ENCODE measurements at places on chromosomes 3 and 15.
A peak's percentile ranks its signal among the peaks of the same experiment; 100 is the strongest.

GRCh38 chr3:17749281-17749680 lies 6.8 kb upstream of the TBC1D5 start:
- DNase-seq: no peak

DNA sequence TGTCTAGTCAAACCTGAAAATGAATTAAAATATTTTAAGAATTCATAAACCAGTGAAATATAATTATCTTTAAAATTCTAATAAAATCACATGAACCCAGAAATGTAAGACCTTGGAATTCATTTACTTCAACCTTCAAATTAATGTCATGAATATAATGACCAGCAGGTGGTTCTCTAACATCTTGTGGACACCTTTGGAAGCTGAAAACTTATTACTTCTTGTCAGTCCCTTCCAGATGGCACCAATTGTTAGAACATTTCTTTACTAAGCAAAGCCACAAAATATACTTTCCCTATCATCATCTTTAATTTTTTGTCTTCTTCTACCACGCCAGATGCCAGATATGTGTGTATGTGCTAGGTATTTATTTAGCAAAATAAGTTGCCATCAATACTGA lies 240.0 kb downstream of the MBNL1 start:
- no peak for DNase-seq

- no peak for DNase-seq
Observed at GRCh38 chr15:25544076-25544475, 105.3 kb upstream of the UBE3A start.

- DNase-seq: no peak
Observed at GRCh38 chr3:6807967-6808588, 52.8 kb upstream of the GRM7 start.

DNA sequence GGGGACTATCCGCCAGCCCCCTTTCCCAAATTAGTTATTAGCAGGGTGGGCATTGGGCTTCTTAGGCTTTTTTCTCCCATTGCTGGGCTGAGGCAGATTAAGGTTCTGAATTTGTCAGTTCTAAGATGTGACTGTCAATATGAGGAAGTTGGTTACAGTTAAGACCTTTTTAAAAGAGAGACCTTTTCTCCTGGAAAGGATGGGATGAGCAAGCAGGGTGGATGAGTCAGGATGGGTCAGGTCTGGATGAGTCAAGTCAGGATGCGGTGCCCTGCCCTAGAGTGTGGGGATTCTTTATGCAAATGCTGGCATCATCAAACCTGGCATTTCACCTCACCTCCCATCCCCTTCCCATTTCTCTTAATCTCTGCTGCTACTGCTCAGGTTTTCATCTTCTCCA lies 1.9 kb downstream of the AEN start:
- DNase-seq: no peak

DNA sequence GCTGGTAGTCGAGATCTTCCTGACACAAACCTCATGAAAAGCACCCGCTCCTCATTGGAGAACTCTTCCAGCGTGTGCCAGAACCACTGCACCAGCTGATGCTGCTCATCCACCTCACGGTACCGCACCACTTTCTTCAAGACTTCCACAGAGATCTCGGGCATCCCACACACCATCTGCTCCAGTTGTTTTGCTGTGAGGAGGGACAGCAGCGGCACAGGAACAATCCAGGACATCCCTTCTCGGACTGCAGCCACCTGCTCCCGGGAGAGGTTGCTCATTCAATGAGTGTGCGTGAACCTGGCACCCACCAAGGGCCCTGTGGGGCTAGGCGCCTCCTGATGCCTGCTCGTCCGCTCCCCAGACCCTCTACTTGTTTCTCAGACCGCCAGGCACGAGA lies 15.1 kb downstream of the FBXL22 start:
- no peak for DNase-seq

DNA sequence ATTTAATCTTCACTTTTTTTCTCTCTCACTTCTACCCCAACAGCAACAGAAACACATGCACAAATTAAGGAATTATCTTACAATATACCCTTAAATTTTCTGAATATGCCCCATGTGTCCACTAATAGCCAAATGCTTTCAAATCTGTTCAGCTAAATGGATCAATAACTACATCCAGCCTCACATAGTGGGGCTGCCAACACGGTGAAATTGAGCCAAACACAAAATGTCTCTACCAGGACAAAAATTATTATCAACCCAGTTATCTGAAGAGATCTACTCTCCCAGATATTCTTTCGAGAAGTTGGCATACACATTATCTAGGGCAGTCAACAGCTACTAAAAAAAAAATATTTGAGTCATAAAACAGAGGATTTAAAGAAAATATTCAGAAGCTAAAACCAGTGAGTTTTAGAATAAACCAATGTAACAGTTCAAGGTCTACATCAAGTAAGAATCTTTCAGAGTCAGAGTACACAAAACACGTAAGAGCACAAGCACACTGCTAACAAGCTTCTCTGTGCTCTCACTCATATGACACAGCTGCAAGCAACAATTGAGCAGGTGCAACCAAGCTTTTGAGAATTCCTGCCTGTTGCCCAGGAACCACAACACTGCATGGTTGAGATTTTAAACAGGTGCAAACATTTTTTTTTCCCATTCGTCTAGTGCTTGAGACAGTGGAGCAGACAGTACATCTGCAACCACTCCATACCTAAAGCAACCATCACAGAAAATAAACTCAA lies 247.7 kb downstream of the ZBTB20 start:
- DNase-seq: no peak

GRCh38 chr3:71328926-71329325 lies 254.6 kb downstream of the FOXP1 start:
- peak; percentile 76 for DNase-seq

GRCh38 chr3:132709761-132710160 lies 12.4 kb downstream of the NPHP3 start:
- DNase-seq: no peak

DNA sequence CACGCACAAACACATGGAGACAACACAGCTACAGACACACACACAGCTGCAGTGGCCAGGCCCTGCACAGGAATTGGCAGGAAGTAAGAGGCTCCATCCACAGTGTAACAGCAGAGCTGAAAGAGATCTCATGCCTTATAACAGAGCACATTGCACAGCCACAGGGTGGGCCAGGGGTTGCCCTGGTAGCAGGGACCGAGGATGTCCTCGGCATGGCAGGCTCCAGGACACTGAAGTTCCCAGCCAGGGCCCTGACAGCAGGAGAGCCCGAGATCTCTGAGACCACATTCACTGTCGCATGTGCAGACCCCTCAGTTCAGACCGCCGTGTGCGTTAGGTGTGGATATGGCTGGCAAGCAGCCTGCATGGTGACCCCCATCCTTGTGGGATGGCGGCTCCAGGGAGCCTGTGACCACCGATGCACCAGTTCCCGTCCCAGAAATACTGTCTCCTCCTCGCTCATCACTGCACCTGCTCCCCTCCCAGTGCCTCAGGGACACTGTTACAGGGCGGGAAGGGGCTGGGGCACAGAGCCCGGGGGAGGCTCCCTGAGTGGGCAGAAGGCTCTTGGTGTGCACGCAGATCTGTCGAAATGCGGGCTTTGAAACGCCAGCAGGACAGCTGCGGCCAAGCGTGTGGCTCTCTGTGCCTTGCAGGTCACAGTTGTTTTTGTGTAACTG lies 1.5 kb upstream of the OCA2 start:
- DNase-seq: no peak

DNA sequence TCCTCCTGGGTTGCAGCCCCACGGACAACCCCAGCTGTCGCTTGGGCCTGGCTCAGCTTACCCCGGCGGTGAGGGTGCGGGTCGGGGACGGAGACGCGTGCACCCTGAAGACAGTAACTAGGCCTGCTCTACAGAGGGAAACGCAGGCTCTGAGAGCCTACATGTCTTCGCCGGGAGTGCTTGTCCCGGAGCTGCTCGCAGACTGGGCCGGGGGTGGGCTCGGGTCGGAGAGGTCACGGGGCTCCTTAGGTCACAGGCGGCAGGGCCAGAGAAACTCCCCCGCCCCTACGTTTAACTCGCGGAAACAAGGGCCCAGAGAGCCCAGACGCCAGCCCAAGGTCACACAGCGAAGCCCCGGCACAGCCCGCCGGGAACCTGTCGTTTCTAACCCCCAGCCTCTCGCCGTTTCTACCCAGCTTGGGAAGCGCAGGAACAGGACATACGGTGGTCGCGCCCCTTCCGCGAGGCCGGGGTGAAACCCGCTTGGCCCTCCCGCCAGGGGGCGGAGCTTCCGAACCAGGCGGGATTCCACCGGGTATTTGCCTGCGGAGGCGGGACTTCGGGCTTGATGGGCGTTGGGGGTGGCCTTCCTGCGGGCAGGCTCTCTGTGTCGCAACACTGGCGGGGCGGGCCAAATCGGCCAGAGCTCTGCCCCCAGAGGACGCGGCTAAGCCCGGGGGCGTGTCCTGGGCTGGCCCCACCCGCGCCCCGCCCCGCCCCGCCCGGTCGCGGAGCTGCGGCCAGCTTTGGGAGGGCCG lies at the start of gene HDAC11:
TSS of gene HDAC11 (plus strand) at position 725 of the 758 bp plus-strand sequence. CDS start 42 bp downstream, outside the sequence.
- DNase-seq: peak; percentile 98

- DNase-seq: no peak
Observed at GRCh38 chr15:92903631-92903965, 3.5 kb downstream of the CHD2 start.

All from Peyer's patch (tissue), 4 donors.